ENCODE measurements at places on chromosomes 2 and 18.

DNA sequence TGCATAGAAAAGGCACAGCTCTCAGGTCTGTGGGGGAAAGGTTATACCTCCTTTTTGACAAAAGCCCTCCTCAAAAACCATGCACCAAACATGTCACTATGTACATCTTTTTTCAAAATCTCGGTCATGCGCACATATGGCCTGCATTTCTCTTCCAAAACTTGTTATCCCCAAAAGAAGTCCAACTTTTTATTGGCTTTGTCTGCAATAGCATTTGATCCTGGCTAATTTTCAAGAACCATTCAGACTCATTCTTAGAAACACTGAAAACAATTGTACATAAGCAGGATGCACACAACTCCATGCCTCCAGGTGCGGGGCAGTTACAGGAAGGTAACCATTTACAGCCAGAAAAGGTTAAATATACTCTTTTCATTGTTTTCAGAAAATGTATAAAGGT is 21.9 kb downstream of the SERTAD2 start:
- no peak for DNase-seq

GRCh38 chr2:10035053-10035422 is 8.3 kb upstream of the KLF11 start:
- no peak for DNase-seq

DNA sequence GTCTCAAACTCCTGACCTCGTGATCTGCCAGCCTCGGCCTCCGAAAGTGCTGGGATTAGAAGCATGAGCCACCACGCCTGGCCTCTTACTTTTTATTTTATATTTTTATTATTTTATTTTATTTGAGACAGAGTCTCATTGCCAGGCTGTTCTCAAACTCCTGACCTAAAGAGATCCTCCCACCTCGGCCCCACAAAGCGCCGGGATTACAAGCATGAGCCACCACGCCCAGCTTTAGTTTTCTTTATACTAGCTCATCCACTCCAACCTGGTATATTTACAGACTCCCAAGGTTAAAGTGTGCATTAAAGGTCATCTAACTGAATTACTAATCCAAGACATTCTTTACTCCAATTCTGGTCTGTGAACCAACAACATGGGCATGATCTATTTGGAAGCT is 26.8 kb downstream of the ATAD2B start:
- DNase-seq = no peak

DNA sequence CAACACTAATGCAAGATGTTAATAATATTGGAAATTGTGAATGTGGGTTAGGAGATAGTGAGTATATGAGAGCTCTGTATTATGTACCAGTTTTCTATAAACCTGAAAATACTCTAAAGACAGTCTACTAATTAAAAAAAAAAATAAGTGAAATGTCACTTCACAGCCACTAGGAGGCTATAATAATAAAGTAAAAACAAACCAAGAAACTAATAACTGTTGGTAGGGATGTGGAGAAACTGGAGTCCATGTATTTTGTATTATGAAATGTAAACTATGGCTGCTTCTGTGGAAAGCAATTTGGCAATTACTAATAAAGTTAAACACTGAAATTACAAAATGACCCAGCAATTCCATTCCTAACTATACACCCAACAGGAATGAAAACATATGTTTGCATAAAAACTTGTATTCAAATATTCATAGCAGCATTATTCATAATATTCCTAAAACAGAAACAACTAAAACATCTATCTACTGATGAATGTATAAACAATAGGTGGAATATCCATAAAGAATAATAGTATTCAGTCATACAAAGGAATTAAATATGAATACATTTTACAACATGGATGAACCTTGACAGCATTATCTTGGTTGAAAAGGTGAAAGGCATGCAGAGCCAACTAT is 36.2 kb downstream of the CCDC178 start:
- peak; percentile 6 for DNase-seq

All from AML-193 (cell line).